ENCODE measurements at places on chromosomes 2 and 18.

- no peak for DNase-seq
Measured at GRCh38 chr2:216987252-216987821, 127.5 kb upstream of the TNP1 start.

DNA sequence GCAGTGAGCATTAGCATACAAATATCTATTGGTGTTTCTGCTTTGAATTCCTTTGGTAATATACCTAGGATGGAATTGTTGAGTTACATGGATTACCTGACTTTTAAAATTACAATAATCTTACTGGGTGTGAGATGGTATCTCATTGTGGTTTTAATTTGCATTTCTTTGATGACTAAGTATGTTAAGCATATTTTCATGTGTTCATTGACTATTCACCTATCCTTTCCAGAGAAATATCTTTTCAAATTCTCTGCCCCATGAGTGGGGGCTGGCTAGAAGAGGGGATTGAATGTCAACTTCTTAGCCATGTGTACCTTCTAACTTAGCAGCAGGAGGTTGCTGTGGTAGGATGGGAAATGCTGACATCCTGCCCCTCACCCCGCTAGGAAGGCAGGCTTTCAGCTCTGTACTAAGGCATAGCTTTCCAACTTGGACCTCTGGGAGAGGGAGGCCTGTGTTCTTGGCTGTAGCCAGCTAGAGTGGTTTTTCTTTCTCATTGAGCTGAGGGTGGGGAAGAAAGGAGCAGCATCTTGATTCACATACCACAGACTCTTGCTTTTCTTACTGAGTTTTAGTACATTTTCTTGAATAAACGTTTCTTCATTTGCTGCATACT, 63.3 kb upstream of the TTC27 start:
- DNase-seq: no peak

GRCh38 chr2:36452260-36452659, 96.7 kb downstream of the CRIM1 start:
- no peak for DNase-seq

- DNase-seq: no peak
Measured at GRCh38 chr2:1652034-1652790, 92.1 kb downstream of the PXDN start.

DNA sequence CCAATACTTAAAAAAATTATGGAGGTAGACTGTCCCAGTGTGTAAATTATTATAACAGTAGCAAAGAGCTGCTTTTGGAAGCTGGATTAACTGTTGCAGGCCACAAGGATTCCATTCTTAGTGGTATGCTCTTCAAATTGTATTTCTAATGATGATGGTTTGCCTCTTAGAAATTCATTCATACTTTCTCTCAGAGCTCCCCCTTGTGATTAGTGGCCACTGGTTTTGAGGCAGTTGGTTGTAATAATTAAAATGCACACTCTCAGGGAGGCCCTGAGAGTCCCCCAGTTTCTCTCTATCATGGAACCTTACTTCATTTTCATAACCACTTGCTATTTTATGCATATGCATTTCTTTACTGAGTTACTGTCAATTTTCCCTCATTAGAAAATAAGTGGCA, 122.5 kb downstream of the PLA2R1 start:
- no peak for DNase-seq

DNA sequence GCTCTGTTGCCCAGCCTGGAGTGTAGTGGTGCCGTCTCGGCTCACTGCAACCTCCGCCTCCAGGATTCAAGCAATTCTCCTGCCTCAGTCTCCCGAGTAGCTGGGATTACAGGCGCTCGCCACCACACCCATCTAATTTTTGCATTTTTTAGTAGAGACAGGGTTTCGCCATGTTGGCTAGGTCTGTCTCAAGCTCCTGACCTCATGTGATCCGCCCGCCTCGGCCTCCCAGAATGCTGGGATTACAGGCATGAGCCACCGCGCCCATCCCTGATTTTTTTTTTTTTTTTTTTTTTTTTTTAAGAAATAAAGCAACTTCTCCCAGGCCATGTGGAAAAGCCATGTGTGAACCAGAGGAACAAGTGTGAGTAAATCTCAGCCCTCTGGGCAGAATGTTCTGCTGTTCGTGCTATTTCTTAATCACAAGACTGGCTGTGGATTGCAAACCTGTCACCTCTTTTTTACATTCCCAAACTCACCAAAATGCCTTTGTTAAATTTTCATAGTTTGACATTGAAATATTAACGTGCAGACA, 6.4 kb upstream of the SH3BP4 start:
- DNase-seq: no peak

DNA sequence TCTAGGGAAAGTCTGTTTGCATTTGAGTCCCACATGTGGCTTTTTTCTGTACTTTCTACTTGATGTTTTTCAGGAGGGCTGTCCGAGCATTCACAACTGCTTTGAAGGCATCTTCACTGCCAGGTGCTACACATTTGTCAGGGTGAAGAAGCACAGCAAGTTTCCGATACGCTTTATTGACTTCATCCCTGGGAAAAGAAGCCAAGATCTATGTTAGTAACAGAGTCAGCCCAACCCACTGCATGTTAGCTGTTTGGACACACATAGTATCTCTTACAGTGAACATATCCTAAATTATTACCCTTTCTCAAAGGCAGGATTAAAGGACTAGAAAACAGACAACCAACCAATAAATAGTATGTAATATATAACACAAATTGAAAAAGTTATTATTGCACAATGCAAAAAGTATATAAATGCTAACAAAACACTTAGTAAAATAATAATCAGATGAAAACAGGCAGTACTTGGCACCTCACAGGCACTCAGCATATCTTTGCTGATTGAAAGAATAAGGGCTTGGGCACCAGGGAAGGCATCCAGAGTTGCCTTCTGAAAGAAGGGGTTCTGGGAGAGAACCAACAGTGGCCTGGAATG, 24.1 kb downstream of the DNAJC27 start:
- DNase-seq: no peak

DNA sequence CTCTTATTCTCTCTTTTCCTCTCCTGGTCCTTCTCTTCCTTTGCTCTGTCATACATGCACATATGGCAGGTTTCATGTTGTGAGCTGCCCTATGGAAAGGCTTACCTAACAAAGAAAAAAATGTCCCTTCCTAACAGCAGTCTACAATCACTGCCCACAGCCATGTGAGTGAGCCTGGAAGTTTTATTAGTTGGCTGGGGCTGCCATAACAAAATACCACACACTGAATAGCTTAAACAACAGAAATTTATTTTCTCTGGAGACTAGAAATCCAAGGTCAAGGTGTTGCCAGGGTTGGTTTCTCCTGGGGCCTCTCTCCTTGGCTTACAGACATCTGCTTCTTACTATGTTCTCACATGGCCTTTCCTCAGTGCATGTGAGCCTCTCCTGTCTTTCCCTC, 142.1 kb downstream of the TRIB2 start:
- no peak for DNase-seq

GRCh38 chr2:125259451-125259850, 1234.4 kb downstream of the CNTNAP5 start:
- DNase-seq: no peak

DNA sequence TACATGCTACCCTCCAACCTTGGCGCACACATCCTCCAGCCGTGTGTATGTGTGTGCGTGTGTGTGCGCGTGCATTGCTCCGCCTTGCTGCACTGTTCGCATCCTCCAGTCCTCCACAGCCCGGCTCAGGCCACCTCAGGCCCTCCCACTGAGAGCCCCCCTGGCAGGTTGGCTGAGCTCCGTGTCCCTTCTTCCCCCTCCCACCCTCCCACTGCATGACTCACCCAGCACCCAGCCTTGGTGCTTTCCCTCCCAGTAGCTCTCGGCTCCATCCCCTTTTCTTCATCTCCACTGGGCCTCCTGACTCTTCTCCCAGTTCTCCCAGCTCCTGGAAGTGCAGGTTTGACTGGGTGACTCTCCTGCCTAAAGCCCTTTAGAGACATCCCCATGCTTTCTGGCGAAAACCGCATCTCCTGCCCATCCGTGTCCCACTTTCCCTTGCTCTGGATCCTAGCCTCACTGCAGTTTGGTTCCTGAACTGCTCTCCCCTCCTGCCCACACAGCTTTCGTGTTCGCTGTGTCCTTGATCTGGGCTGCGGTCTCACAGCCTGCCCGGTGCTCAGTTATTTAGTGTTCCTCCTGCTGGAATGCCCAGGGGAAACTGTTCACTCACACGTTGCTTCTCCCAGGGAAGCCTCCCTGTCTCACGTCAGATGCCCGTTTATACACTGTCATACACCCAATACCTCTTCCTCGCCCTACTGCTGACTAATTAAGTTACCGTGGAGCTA, 4.9 kb downstream of the TMEM177 start:
- no peak for DNase-seq

DNA sequence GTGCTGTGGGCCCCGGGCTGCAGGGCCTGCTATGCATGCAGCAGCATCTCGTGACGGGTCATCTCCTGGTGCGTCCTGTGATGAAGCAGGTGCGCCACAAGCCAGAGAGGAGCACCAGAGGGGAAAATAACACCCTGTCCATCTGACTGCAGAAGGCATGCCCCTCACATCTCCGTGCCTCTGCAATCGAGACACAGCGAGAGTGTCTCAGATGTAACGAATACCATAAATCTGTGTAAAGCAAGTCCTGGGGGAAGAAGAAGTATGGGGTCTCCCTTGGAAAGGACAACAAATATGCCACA, 137.5 kb downstream of the PTGR3 start:
- DNase-seq: no peak

GRCh38 chr2:234025466-234025865, 25.0 kb upstream of the SPP2 start:
- DNase-seq: no peak

DNA sequence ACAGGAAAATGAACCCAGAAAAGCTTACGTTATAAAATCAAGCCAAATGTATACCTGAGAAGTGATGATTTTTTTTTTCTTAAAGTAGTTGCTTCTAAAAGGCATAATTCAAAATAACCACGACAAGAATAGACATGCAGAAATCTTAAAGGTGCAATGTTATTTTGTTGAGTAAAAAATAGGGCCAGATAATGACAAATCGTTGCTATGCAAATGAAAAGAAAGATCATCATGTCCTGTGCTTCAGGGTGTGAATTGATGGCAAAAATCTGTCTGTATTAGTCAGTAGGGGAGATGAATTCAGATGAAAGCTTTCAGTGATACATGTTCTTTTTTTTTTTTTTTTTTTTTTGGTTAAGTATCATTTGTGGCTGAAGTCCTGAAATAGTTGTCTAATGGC, 24.0 kb downstream of the LYPD6B start:
- DNase-seq: no peak

- DNase-seq: no peak
Measured at GRCh38 chr18:50866765-50867164, 12.2 kb upstream of the ME2 start.

Data from erythroblast (primary cell).